ENCODE measurements at places on chromosomes 12 and 14.
A peak's percentile ranks its signal among the peaks of the same experiment; 100 is the strongest.

GRCh38 chr12:26768611-26769603 is 64.1 kb downstream of the ITPR2 start:
- no peak for DNase-seq

- DNase-seq: no peak
These were observed 44.8 kb downstream of the GCH1 start for GRCh38 chr14:54857830-54858269.

DNA sequence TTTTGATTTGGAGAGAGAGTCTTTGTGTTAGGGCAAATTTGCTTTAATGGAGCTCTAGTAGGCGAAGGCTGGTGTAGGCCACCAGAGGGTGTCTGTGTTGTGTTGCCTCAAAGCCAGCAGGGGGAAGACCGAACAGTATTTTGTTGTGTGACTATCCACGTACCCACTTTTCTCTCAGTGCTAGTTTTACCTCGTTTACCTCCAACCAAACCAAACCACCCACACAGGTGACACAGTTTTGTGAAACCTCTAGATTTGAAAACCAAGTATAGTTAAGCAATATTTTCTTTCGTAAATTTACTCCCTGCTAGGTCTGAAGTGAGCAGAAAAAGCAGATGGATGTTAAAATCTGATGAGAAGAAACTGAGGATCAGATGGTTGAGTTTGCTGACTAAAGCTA is 36.3 kb upstream of the NPFF start:
- peak; percentile 5 for DNase-seq

GRCh38 chr12:53098354-53098981 is 1.0 kb downstream of the IGFBP6 start:
- DNase-seq: no peak

GRCh38 chr12:10241290-10241689 is 28.6 kb downstream of the GABARAPL1 start:
- DNase-seq: no peak

DNA sequence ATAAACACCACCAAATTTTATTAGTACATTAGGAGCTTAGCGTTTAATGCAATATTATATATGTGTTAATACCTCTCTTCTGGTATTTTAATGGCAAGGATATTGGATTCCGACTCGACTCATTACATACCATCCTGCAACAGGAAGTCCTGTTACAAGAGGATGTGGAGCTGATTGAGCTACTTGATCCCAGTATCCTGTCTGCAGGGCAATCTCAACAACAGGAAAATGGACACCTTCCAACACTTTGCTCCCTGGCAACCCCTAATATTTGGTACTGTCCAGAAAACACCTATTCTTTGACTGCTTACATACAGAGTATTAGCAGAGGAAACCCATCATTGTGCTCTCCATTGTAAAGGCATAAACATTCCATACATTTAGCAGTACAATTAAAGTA is 45.2 kb downstream of the VEZT start:
- DNase-seq: no peak

DNA sequence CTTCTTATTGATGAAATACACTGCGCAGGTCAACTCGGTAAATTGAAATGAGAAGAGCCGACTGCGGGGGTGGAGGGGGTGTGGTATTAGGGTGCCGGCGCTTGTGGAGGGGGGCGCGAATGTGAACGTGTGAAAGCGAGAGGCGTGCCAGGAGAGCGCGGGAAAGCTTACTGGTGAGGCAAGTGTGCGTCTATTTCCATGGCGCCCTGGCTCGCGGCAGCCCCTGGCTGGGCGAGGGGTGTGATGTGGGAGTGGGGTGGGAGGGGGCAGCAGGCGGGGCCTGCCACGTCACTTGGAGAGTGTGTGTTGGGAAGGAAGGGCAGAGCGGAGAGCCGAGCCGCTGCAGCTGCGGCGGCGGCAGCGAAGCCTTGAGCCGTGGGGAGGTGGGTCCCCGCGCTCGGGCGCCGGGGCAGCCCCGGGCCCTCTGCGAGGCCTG is 88.8 kb downstream of the GALNT8 start:
- DNase-seq: no peak

DNA sequence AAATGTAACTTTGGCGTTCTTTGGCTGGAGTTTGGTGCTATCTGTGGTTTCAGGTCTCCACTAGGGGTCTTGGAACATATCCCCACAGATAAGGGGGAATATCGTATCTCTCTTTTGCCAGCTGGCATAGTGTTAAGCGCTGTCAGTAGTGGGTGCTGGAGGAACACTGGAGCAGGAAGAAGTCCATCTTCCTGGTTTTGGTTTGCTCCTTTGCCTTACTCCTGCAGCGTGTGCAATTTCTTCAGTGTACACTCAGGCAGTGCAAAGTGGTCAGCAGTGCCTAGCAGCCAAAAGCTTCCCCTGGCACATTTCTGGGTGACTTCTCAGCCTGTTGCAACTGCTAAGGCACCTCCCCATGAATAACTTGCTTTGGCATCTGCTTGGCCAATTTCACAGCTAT is 11.7 kb upstream of the RIPK3 start:
- no peak for DNase-seq

- DNase-seq: no peak
These were observed 113.3 kb downstream of the FOXN3 start for GRCh38 chr14:89303456-89304435.

DNA sequence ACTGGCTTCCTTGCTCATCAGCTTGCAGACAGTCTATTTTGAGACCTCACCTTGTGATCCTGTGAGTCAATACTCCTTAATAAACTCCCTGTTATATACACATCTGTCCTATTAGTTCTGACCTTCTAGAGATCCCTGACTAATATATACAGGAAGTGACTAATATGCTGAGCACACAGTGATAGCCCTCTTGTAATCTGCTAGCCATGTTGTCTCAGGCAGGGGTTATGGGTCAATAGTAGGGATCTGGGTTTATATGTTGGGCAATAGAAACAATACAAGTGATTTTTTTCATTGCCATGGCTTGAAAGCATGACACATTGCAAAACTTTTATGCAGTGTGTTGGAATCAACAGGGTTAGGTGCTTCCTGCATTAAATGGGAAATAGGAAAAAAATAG is 562.2 kb downstream of the GALC start:
- DNase-seq: no peak

DNA sequence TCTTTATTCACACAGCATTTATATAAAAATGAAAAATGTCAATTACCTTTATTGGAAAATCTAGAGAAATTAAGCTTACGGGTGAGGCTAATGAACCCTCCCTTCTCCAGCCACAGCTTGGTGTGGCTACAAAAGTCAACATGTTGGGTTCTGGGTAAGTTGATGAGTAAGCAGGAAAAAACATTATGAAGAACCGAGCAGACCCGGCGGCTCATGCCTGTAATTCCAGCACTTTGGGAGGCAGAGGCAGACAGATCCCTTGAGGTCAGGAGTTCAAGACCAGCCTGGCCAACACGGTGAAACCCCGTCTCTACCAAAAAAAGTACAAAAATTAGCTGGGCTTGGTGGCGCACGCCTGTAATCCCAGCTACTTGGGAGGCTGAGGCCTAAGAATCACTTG is 10.9 kb downstream of the NAA25 start:
- DNase-seq: no peak

- DNase-seq: no peak
These were observed 153.7 kb downstream of the SLC25A21 start for GRCh38 chr14:37018571-37019240.

DNA sequence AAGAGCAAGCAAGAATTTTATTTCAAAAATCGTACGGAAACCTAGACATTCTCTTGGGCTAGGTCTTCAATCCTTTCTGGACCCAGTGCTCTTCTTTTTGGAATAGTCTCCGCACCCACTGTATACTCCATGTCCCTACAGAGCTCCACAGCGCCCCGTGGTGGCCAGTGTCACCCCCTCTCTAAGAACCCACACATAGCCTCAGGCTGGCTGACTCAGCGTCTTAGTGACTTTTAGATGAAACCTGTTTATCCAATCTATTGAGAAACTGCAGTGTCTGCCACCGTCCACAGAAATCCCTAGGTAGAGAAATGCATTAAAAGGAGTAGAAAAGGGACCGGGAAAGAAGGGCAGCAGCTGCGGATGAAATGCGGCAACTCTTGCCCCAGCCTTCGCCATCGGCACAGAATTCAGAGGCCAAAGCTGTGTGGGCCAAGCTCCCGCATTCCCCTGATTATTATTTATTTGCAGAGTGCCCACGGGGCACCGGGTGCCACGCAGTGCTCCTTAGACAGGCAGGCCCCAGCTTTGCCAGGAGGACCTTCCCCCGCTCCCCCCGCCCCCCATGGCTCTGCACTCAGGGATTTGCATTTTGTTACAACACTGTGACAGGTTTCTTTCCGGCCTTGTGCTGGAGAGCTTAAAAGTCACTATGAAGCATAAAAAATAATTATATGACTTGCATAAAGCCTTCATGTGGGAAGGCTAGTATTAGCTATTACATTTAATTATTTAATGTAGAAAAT is 170.1 kb upstream of the FKBP4 start:
- no peak for DNase-seq

- DNase-seq: no peak
These were observed 11.7 kb upstream of the SERPINA6 start for GRCh38 chr14:94334872-94335271.

- DNase-seq: peak; percentile 85
These were observed at the start of gene CAMKK2 for GRCh38 chr12:121296618-121297434. Gene CAMKK2, minus strand, starts transcription at chr12:121296709. Its CDS starts 22,183 bp downstream, at chr12:121274526.

- DNase-seq: no peak
These were observed 164.7 kb downstream of the SSPN start for GRCh38 chr12:26360062-26360461.

DNA sequence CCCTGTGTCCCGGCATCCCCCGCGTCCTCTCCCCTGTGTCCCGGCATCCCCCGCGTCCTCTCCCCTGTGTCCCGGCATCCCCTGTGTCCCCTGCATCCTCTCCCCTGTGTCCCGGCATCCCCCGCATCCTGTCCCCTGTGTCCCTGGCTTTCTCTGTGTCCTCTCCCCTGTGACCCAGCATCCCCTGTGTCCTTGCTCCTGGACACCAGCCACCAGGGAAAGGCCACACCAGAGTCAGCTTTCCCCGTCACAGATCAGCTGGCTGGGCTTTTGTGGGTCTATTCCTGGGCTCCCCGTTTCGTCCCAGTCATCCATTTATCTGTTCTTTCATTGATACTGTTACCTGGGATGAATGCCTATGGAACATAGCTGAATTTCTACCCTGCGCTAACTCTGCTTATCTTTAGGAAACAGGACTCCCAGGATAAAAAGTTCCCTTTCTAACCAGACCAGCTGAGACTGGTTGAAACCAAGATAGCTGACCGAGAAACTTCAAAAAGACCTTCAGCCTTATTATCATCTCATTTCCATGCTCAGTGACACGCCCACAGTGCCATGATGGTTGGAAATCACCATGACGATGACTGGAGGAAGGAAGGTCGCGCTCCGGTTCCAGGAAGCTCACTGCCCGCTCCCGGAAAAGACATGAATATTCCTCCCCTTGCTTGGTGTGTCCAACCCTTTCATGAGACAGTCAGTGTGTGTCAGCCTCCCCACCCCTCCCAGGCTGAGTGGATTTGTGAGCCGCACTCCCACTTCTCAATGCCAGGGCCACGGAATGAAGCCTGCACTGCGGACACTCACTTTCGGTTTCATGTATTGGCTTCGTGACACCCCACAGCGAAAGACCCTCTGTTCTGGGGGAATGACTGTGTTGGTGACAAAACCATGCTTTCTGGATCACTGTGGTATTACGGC is 276.4 kb upstream of the SFSWAP start:
- DNase-seq: no peak

GRCh38 chr12:41983856-41984255 is 160.8 kb downstream of the GXYLT1 start:
- DNase-seq: no peak

- DNase-seq: no peak
These were observed 286.4 kb upstream of the TMEM132C start for GRCh38 chr12:127980585-127980984.

DNA sequence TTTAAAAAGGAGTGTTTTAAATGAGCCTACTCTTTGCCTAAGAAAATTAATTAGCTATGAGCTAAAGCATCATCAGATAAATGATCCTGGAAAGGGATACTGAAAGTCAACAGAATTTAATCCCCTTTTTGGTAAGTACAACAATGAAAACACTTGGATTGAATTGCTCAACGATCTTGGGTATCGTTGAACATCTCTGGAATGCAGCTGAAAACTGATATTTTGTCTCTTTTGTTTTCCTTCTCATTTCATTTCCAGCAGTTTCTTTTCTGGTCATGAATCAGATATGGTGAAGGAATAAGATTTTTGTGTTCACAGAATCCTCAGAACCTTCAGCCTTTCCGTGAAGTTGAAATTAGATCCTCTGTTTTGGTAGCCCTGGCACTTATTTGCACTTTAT is 771.2 kb downstream of the FSCB start:
- no peak for DNase-seq

- no peak for DNase-seq
These were observed 107.7 kb upstream of the LRFN5 start for GRCh38 chr14:41498959-41499358.

- no peak for DNase-seq
These were observed 40.8 kb downstream of the SPATA7 start for GRCh38 chr14:88426271-88426670.

GRCh38 chr12:124675881-124676713 is 108.7 kb upstream of the NCOR2 start:
- no peak for DNase-seq

DNA sequence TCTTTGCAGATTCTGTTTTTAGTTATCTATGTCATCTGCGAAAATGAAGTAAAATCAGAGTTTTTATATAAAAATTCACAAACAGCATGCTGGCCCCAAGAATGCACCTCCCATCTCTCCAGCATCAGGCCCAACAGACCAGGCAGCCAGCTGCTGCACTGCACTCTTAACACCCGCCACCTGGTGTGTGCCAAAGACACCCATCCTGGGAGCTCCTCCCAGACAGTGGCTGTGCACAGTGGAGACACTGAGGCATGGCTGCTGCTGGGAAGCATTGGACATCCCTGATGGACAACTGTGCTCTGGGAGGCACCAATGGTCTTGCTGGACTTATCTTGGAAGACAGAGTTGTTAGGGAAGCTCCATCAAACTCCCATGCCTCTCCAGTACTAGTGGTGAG is 817.2 kb downstream of the TMEM121 start:
- no peak for DNase-seq

DNA sequence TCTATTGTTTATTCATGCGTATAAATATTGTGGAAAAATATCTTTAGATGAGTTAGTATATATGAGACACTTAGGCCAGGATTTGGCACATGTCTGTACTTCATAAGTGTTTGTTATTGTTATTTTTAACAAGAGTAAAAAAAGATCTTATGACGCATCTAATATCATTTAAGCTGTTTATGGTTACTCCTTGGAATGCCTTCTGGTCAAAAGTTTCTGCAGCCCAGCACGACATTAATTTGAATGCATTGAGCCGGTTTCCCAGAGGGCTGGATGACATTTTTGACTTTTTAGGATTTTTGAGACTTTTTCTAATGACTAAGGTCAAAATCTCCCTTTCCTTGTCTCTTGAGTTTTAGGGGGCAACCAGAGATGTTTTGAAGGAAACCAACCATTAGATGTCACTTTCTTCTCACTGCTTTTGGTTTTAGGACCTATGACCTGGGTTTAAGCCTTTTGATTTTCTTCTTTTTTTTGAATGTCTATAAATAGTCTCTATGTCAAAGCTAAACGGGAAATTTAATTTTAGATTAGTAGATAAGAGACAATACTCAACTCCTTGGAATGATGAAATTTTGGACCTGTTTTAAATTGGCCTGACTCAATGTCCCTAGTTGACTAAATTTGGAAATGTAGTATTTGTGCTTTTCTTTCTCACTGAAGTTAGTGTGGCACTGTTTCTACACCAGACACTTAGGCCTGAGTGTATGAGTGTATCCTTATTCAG is 215.5 kb downstream of the AEBP2 start:
- no peak for DNase-seq
